Ovary (tissue), 10 donors: ENCODE measurements at places on chromosomes 11 and 22. TPM values are rescaled to one million over a fixed set of nuclear protein-coding genes. Genes with fewer than 3 reads are reported as not detected.
A peak's percentile ranks its signal among the peaks of the same experiment; 100 is the strongest.

- no peak for DNase-seq
Observed at GRCh38 chr11:107478922-107479321, 21.3 kb upstream of the CWF19L2 start.

GRCh38 chr22:48507595-48508350 is 1319.9 kb downstream of the BRD1 start:
- DNase-seq, result no peak

DNA sequence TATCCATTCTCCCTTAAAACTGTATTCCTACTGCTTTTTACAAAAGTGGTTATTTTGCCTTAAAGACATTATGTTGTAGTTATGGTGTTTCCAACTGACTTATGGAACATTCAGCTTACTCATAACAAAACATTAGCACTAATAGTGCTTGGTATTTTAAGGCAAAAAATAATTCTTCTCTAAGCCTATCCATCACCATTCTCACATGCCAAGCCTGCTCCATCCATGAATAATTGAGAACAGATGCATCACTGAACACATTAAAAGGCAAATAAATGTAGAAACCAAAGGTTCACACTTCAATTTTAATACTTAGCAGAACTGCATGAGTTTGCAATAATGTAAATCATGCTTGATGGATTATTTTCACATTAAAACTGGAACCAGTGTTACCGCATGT is 42.3 kb upstream of the DDI1 start:
- no peak for DNase-seq

DNA sequence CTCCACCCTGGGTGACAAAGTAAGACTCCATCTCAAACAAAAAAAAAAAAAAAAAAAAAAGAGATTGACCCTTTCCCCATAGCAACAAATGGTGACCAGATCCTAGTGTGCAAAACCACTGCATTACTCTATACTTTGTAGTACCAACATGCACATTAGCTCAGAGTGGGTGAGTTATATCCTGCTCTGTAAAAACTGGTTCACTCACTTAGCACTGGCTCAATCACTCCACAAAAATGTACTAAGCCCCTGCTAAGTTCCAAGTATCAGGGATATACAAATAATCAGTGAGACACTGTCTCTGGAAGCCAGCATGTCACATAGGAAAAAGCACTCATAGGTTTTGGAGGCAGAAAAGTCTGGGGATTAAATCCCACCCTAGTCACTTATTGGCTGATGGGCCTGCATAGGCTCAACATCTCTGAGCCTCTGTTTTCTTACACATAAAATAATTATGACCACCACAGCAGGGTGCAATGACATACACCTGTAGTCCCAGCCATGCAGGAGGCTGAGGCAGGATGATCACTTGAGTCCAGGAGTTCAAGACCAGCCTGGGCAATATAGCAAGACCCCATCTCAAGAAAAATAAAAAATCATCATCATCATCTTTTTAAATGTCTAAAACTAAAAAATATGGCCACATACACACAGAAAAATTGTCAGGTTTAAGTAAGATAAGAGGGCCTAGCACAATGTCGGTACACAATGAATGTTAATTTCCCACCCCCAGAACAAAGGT is 11.9 kb downstream of the FAM168A start:
- no peak for DNase-seq

DNA sequence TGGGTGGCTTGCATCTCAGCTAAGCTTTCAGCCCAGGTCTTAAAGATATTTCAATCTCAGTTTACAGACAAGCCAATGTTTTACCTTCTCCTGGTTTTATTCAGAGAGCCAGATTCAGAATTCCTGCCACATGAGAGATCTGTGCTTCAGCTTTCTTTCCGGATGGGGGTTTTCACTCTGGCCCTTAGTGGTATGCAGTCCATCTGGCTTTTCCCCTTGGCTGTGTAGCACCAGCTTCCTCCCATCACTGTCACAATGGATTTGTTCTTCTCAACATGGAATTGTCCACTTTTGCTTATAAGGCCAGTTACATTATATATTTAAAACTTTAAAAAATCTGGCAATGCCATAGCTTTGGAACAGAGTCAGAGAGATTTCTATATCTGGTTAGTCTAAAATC is 303.9 kb downstream of the ETS1 start:
- no peak for DNase-seq

DNA sequence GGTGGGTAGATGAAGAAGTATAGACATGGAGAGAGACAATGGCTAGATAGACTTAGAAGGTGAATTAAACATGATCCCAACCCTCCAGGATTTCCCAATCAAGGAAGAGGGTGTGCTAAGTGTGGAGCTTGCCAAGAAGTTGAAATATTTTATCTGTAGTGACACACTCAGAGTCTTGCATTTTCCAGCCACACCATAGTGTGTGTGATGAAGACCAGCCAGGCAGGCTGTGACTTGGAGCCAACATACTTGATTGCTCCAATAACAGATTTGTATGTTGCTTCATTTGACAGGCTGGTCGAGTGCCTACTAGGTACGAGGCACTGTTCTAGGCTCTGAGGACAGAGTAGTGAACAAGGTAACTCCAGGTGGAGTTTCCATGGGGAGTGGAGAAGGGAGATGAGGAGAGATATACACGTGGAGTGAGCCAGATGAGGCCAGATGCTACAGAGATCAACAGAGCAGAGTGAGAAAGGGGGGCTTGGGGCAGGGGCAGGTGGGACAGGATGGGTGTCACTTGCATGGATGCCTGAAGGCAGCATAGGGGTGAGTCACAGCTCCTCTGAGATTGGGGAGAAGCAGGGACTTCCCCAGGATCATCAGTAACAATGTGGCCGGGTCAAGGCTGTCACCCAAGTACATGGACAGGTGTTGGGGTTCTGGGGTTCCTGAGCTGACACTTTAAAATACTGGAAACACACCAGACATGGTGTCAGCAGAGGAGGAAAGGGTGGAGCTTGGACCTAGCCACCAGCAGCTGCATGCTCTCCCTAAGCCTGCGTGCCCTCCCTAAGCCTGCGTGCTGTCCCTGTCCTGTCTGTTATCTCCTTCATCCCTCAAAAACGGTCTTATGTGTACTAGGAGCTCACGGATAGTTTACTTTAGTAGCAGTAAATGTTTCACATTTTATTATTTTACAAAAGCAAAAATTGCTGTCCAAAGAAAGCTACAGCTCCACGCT is 23.6 kb downstream of the PDGFB start:
- DNase-seq, result no peak

- no peak for DNase-seq
Observed at GRCh38 chr11:18578975-18579598, 9.4 kb downstream of the UEVLD start.

DNA sequence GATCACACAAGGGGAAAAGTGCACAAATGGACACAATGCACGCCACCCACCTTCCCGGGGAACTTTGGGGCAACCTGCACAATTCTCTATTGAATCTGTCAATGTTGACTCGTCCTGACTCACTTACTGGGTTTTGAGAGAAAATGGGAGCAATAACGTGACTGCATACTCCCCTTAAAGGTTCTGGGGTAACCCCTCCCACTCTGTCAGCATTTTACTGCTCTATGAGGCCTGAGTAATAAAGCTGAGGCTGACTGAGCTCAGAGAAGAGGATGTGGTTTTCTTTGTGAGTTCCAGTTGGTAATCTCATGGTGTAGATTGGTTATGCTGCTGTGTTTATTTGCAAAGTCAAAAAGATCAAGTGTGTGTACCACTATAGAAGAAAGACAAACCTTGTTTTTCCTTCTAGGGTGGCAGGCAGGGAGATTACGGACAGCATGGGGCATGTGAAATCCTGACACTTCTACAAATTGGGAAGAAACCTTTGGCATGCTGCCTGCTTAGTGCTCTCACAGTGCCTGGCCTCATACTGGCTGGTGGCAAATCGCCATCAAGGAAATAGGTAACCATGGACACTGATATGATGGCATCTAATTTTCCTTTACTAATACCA is 16.1 kb upstream of the APOA1 start:
- no peak for DNase-seq

DNA sequence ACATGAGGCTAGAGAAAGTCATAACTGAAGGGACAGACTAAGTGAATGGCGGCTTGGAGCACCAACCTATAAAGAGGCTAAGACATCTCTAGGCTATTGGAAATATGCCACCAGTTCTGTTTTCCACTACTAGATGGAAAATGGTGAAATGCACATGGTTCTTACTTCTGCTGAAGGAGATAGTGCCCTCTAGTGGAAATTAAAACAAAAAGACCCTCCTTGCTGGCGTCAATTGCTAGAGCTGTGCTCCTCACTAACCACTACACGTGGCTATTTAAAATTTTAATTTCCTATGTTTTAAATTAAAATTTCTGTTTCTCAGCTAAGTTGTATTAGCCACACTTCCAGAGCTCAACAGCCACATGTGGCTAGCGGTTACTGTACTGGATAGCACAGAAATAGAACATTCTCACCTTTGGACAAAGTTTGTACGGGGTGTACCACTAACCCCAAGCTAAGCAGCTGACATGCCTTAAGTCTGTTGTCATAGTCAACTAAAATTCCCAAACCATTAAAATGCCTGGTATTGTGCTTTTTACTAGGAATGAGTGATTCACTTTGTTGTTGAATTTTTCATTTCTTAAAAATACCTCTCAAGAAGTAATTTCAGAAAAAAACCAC is 34.1 kb upstream of the CALCA start:
- no peak for DNase-seq

DNA sequence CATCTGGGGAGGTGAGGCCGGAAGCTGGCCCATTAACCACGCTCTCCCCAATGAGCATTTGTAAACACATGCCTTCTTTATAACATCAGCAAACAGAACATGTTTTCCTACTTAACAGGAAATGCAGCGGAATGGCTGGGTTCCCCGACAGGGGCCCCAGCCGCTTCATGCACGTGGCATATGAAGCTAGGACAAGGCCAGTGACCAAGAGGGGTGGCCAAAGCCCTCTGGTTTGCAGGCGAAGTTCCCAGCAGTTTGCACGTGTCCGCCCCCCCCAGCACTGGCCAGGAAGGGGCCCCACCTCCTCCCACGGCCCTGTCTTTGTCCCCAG is 38.7 kb upstream of the LINC01488 start:
- no peak for DNase-seq

DNA sequence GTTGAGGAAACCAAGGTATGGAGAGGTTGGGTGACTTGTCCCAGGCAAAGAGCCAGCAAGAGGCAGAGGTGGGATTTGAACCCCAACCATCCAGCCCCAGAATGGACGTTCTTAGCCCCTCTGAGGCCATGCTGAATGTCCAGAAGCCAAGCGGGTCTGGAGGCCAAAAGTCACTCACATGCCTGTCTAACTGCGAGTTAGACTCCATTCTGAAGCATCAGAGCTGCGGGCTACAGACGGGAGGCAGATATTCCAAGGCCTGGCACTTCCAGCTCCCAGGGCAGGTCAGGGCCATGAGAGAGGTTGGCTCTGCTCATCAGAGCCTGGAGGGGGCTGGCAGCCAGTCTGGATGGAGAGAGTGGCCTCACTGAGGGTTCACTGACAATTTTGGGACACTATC is 616.5 kb downstream of the BRD1 start:
- peak; percentile 20 for DNase-seq

GRCh38 chr11:102323542-102324251 is 6.4 kb downstream of the BIRC3 start:
- DNase-seq, result no peak

The PAMR1 gene
- polyA plus RNA-seq, result 1.2 TPM

The TRIM6 gene
- 2.6 TPM for polyA plus RNA-seq

The SMTNL1 gene
- not detected for polyA plus RNA-seq

The ARCN1 gene
- 67.3 TPM for polyA plus RNA-seq

The WNT11 gene
- polyA plus RNA-seq, result 1.9 TPM

The NXPE4 gene
- polyA plus RNA-seq, result not detected

The NDUFS8 gene
- 15.3 TPM for polyA plus RNA-seq

The OR5AP2 gene
- polyA plus RNA-seq, result not detected

The RFPL2 gene
- not detected for polyA plus RNA-seq

The B3GAT1 gene
- 0.23 TPM for polyA plus RNA-seq

The SULT4A1 gene
- 1.5 TPM for polyA plus RNA-seq

The C11orf71 gene
- polyA plus RNA-seq, result 9.8 TPM
